ENCODE measurements at places on chromosomes 12 and 14.

DNA sequence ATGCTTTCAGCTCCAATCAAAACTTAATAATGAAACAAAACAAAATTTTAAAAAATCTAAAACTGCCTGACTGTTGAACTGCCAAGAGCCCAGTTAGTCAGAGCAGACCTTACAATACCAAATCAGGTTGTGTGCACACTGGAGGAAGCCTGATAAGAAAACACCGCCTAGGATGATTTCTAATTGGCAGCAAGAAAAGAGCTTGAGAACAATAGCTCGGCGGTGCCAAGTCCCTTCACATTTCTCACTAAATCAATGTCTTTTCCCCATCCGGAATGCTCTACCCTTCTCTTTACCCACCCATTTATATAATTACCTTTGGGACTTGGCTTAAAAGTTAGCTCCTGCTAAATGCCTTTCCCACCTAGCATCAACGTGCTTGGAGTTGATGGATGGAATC, 256.7 kb downstream of the C12orf75 start:
- DNase-seq, result no peak

GRCh38 chr12:101207086-101207780, 2.8 kb downstream of the SLC5A8 start:
- no peak for DNase-seq

GRCh38 chr14:83153081-83153480, 1619.4 kb upstream of the SEL1L start:
- DNase-seq, result no peak

DNA sequence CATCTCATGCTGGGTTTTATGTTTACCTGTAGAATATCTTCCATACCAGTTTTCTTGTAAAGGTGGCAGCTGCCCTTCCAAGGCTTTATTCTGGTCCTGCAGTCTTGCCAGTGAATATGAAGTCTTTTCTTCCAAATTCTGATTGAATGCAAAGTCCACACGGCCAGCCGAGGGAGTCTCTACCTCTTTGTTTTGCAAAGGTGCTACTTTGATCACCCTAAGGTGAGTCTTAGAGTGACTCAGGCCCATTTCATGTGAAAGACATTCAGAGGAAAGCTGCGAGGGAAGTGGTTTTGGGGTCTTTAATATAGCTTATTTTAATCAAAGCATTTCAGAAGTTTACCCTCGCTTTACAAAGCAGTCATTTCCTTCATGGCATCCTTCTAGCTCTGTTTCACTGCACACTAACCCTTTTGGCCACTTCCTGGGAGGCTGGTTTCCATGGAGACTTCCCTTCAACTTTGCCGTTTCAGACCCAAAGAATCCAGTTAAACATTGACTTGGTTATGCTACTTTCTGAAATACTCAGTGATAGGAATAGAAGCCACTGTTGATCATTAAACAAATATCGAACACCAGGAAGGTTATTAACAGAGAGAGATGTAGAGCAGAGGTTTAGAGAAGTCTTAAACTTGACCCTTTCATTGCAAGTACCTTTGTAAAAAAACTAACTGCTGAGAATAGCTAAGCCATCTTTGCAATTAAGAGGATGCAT, at the start of gene CCDC198:
CCDC198 (minus strand) TSS at position 391 of the 715 bp plus-strand sequence; CDS start at position 249, 142 bp downstream.
- no peak for DNase-seq

- no peak for DNase-seq
Measured at GRCh38 chr12:27673101-27673718, 23.0 kb upstream of the REP15 start.

- DNase-seq, result no peak
Measured at GRCh38 chr12:77893918-77894317, 63.2 kb downstream of the NAV3 start.

GRCh38 chr12:30002677-30003076, 218.9 kb upstream of the TMTC1 start:
- no peak for DNase-seq

DNA sequence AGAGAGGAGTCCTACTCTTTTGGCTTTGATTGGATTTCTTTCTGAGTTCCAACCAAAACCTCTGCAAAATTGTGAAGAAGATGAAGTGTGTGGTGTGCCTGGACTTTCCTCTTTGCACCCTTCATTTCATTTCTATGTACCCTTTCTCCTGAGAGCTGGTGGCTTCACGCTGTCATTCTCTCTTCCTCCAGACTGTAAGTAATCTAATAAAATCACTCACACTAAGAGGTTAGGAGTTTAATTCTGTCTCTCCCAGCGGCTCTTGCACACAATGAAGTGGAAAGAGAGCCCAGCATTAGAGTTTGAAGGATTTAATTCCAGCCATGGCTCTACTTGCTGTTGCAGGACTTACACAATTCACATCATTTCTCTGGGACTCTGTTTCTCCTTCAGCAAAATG, 37.8 kb upstream of the CRADD start:
- DNase-seq, result no peak
